ENCODE measurements at places on chromosomes 6 and 20. TPM values are rescaled to one million over a fixed set of nuclear protein-coding genes. Genes with fewer than 3 reads are reported as not detected.

The CEP57L1 gene
- total RNA-seq = 11.3 TPM

The CLDN20 gene
- not detected for total RNA-seq

The COL12A1 gene
- 6.3 TPM for total RNA-seq

The IL17F gene
- total RNA-seq = not detected

The CRISP2 gene
- 0.50 TPM for total RNA-seq

The CCN6 gene
- total RNA-seq = not detected

The HSPA1L gene
- total RNA-seq = 0.83 TPM

The MTCH1 gene
- 261 TPM for total RNA-seq

DNA sequence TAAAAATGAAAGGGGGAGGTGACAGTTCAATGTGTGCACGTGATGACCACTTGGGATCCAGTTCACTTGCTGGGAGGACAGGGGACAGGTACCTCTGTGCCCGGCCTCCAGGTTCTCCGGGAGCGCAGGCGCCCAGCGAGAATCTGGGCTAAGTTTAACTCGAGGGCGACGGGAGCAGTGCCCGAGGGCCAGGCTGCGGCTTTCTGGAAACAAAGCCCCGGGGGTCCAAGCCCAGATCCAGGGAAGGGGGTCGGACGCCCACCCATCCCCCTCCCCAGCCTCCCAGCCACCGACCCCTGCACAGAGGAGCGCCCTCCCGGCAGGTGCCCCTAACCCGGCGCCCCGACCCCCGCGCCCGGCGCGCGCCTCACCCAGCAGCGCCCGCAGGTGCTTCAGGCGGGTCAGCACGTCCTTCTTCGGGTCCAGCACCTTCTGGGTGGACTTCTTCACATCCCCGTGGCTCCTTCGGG lies 405 bp downstream of the RALGAPA2 start:
- peak; percentile 48 for DNase-seq
- no peak overlapping the region for H3K27ac ChIP-seq

DNA sequence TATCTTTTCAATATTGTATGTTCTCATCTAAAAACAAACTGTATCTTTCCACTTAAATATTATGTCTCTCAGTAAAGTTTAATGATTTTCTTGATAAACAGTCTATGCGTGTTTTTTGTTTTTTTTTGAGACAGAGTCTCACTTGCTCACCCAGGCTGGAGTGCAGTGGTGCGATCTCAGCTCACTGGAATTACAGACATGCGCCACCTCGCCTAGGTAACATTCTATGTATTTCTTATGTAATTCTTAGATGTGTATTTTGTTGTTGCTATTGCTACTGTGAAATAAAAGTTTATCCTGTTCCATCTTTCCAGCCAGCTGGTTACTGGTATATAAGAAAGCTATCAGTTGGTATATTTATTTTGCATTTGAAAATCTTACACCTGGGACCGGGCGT lies 29.4 kb downstream of the ABHD12 start:
- H3K4me1 ChIP-seq = peaks cover 50% of the 10 kb centered on the region
- no peaks in the 10 kb centered on the region for H3K27me3 ChIP-seq
- H3K4me3 ChIP-seq = no peak overlapping the region
- H3K36me3 ChIP-seq = no peaks in the 10 kb centered on the region
- no peak for DNase-seq

DNA sequence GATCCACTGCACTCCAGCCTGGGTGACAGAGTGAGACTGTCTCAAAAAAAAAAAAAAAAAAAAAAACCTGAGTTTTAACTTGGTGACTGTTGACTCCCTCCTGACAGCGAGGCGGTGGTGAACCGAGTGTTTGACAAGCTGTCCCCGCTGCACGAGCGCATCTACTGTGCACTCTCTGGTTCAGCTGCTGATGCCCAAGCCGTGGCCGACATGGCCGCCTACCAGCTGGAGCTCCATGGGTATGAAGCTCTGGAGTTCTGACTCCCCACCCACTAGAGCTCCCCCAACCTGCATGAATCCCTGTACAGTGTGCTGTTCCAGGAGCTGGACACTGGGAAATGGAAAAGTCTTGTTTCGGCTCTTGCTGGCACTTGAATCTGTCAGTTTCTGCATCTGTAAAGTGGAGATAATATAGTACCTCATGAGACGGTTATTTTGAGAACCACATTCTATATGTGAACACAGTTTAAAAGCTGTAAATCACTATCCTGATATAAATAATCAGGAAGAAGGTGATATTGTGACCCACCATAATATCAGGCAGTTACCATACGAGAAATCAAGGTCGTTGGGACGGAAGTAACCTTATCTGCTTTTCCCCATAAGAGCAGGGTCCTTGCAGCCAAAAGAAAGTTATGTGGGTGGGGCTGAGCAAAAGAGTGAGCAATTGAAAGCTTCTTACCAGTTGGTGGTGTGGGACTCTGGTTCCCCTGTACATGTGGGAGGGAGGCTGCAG lies 3.3 kb downstream of the PSMB9 start:
- no peak overlapping the region for H3K4me3 ChIP-seq
- peaks cover 35% of the 10 kb centered on the region for H3K27me3 ChIP-seq
- no peaks in the 10 kb centered on the region for H3K36me3 ChIP-seq
- peaks cover 9% of the 10 kb centered on the region for H3K4me1 ChIP-seq
- no peak for DNase-seq

DNA sequence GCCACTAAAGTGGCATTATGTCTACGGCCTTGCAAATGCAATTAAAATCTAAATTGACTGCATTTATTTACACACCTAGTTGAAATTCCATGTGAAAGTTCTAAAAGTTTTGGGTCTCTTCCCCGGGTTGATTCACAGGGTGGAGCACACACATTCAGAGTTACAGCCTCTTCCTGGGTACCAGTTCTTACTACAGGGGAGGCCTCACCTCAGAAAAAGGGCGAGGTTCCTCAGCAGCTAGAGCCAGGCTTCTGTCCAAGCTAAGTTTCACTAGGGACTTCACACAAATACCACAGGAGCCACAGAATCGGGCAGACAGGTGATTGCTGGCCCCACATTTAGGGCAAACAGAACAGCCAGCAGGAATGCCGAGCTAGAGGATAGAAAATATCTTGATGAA lies 52.7 kb downstream of the DZANK1 start:
- H3K36me3 ChIP-seq = no peaks in the 10 kb centered on the region
- no peaks in the 10 kb centered on the region for H3K27me3 ChIP-seq
- H3K27ac ChIP-seq = peak overlapping the region; percentile 6
- no peaks in the 10 kb centered on the region for H3K4me1 ChIP-seq

- no peaks in the 10 kb centered on the region for H3K27me3 ChIP-seq
- no peaks in the 10 kb centered on the region for H3K4me1 ChIP-seq
- DNase-seq = no peak
- no peaks in the 10 kb centered on the region for H3K36me3 ChIP-seq
- no peak overlapping the region for H3K27ac ChIP-seq
Observed at GRCh38 chr20:59211208-59211765, 47.7 kb downstream of the ZNF831 start.

DNA sequence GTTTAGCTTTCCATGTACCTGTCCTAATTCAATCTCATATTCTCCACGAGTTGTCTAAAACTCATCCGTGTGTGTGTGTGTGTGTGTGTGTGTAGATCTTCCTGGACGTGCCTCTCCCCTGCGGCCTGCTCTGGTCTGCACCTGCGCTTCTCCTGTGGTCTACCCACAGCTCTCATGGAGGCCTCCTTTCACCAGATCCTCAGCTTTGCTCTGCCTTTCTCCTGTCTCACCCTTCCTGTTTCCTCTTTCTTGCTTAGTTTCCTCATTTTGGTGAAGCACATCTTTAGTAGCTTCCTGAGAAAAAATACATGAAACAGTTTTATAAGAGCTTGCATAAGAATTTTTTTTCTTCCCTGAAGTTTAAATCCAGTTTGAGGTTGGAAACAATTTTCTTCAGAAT lies 18.1 kb downstream of the SLX4IP start:
- H3K4me3 ChIP-seq = no peak overlapping the region
- H3K27ac ChIP-seq = no peak overlapping the region
- no peaks in the 10 kb centered on the region for H3K27me3 ChIP-seq
- no peak for DNase-seq

GRCh38 chr6:96089173-96089572 lies 73.4 kb downstream of the FUT9 start:
- no peaks in the 10 kb centered on the region for H3K27me3 ChIP-seq
- H3K36me3 ChIP-seq = no peaks in the 10 kb centered on the region
- no peak overlapping the region for H3K27ac ChIP-seq
- H3K4me1 ChIP-seq = no peaks in the 10 kb centered on the region
- DNase-seq = peak; percentile 82

DNA sequence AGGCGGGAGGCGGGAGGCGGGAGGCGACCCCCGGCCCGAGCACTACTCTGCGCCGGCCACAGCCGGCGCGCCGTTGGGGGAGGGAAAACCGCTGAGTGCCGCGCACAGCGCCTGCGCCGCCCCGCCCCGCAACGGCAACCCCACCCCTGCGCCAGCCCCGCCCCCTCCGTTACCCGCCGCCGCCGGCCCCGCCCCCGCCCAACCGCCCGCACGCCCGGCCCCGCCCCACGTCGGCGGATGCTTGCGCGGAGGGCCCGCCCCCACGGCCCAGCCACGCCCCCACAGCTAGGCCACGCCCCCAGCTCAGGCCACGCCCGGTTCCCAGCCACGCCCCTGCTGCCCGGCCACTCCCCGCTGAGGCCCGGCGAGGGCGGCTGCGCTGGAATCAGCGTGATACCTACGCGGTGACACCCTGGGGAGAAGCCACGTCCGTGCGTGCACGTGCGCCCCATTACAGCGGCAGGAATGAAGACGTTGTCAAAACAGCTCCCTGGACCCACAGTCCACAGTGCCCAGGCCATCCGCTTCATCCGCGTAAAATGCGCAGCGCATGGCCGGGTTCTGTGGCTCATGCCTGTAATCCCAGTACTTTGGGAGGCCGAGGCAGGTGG lies at the start of gene TCFL5:
TCFL5 (minus strand) TSS at position 97 of the 611 bp plus-strand sequence. CDS start 152 bp downstream, outside the sequence.
- peak; percentile 81 for DNase-seq
- peaks cover 10% of the 10 kb centered on the region for H3K27me3 ChIP-seq
- H3K4me1 ChIP-seq = peaks cover 10% of the 10 kb centered on the region
- H3K27ac ChIP-seq = no peak within 1 kb of the TSS

- H3K27ac ChIP-seq = no peak overlapping the region
- no peak for DNase-seq
- peaks cover 16% of the 10 kb centered on the region for H3K4me1 ChIP-seq
Observed at GRCh38 chr6:144259986-144260385, 25.1 kb upstream of the UTRN start.

DNA sequence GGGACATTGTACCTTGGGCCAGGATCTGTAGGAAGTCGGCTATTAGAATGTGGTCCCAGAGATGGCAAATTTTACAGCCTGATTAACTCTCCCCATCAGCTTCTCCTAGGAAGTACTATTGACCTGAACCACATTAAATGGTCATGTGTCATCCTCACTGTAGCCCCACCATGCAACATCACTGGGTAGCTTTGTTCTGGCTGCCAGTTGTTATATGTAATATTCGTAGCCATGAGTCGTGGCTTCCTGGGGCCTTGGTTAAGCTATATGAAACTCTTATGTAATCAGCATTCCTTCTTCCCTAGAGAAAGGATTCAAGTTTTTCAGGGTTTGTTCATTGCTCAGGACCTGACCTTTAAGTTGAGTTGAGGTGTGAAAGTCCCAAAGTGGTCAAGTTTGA lies 125.7 kb downstream of the ANKS1A start:
- H3K36me3 ChIP-seq = peaks cover 9% of the 10 kb centered on the region
- H3K27ac ChIP-seq = no peak overlapping the region
- H3K4me1 ChIP-seq = no peaks in the 10 kb centered on the region
- no peaks in the 10 kb centered on the region for H3K27me3 ChIP-seq

- H3K27me3 ChIP-seq = no peaks in the 10 kb centered on the region
- no peak for DNase-seq
- H3K36me3 ChIP-seq = no peaks in the 10 kb centered on the region
- no peak overlapping the region for H3K27ac ChIP-seq
Observed at GRCh38 chr6:140494321-140495108, 1120.1 kb upstream of the CITED2 start.

DNA sequence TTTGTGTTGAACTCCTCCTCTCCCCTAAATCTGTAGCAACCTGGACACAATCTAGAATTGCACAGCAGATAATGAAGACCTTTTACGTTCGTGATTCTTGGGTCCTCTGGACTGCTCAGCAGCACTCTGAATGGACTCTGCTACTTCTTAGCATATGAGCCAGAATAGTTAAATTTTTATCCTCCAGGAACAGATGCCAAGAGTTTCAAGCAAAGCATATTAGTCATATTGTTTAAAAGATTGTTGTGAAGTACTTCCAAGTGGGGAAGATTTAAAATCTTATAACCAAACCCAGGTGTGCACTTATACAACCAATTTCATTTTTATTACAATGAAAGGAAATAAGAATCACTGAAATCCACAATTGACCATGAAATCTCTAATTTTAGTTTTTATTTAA lies 118.9 kb upstream of the EXOC2 start:
- no peaks in the 10 kb centered on the region for H3K36me3 ChIP-seq
- DNase-seq = no peak
- no peaks in the 10 kb centered on the region for H3K4me1 ChIP-seq
- H3K27ac ChIP-seq = no peak overlapping the region
- no peak overlapping the region for H3K4me3 ChIP-seq
- H3K27me3 ChIP-seq = no peaks in the 10 kb centered on the region

DNA sequence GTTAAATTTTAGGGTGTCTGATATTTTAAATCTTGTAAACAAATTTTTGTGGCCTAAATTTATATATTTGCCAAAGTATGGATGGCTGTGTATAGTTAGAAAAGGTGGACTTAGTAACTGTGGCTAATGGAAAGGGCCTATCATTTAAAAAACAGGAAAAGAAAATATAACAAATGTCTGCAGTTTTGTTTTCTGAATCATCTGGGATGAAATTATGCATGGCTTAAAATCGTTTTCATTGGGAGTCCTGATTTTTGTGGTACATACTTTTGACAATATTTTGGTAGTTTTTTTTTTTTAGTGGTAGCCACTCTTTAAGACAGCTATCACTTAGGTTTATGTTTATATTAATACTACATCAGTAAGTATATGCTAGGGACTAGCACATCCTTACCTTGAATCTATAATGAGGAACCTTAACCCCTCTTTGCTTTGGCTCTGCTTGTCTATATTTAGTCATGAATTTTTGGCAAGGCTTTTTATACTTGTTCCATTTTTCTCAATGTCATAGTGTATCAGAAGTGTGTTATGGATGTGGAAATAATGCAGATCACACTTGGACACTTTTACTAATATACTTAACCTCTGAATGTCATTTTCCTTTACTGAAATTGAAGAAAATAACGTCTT lies 5.6 kb downstream of the ARID1B start:
- peaks cover 49% of the 10 kb centered on the region for H3K4me1 ChIP-seq
- no peaks in the 10 kb centered on the region for H3K27me3 ChIP-seq
- DNase-seq = no peak
- no peaks in the 10 kb centered on the region for H3K36me3 ChIP-seq
- peak overlapping the region; percentile 73 for H3K4me3 ChIP-seq
- H3K27ac ChIP-seq = no peak overlapping the region

GRCh38 chr20:41360831-41361756 lies 5.5 kb downstream of the EMILIN3 start:
- DNase-seq = no peak
- H3K36me3 ChIP-seq = no peaks in the 10 kb centered on the region
- no peak overlapping the region for H3K4me3 ChIP-seq
- H3K27ac ChIP-seq = no peak overlapping the region

DNA sequence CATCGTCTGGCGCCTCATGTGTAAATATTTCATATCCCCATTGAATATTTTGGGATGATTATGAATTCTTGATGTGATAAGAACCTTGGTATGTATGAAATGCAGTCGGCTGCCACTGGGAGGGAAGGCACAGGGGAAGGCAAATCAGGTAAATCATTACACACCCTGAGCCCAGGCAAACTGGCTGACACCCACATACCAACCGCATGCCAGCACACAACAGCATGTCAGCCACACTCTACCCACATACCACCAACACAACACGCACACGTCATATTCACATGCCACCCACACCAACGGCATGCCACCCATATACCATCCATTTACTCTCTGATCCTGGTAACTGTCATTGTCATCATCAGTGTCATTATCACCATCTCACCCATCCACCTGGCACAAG lies 28.3 kb upstream of the MDGA1 start:
- no peak overlapping the region for H3K4me3 ChIP-seq
- no peaks in the 10 kb centered on the region for H3K27me3 ChIP-seq
- H3K27ac ChIP-seq = no peak overlapping the region

All from GM23338 (cell line).